NCI-H524 (cell line): ENCODE measurements at places on chromosomes 13 and 19.

DNA sequence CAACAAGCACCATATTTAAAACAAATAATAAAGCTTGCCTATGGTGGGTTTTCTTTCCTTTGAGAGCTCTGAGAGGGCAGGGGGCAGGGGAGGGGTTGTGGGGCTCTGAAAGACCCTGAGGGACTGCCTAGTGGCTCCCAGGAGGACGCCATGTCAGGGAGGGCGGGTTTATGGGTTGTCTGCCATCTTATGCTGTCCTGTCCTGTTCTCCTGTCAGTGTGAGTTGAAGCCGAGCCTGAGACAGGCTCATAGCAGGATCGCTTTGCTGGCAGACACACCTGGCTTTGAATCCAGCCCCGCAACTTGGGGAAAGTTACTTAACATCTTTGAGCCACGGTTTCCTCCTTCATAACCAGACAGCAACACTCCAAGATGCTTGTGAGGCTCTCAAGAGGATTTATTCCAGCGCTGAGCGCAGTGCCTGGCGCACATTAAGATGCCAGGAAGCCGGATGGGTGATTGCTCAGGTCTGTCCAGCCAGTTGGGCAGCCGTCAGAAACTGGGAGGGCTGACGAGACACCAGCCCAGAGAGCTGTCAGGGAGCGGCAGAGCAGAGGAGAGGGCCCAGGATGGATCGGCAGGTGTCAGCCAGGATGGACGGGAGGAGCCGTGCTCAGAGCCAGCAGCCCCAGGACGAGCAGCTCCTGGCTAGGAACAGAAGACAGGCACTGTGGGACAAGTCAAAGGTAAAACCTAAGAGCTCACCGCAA lies 36.8 kb upstream of the C1QTNF9 start:
- peak; percentile 83 for DNase-seq

GRCh38 chr13:84670245-84670644 lies 788.0 kb upstream of the SLITRK1 start:
- no peak for DNase-seq

DNA sequence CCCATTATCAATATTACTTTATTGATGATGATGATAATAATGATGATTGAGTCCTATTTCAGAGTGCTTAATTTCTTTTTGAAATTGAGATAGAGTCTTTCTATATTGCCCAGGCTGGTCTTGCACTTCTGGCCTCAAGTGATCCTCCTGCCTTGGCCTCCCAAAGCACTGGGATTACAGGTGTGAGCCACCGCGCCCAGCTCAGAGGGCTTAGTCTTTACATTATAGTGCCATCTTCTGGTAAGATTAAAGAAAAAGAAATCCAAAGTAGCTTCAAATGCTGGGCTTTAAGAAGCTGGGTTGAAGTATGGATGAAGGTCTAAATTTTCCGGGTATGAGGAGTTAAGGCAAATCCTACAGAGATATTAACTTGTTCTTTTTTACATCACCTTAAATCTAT lies 3.4 kb upstream of the ZNF333 start:
- DNase-seq = no peak

- no peak for DNase-seq
Measured at GRCh38 chr19:45876411-45877197, 9.3 kb downstream of the IRF2BP1 start.

- no peak for DNase-seq
Measured at GRCh38 chr13:39054112-39054511, 15.9 kb downstream of the NHLRC3 start.

DNA sequence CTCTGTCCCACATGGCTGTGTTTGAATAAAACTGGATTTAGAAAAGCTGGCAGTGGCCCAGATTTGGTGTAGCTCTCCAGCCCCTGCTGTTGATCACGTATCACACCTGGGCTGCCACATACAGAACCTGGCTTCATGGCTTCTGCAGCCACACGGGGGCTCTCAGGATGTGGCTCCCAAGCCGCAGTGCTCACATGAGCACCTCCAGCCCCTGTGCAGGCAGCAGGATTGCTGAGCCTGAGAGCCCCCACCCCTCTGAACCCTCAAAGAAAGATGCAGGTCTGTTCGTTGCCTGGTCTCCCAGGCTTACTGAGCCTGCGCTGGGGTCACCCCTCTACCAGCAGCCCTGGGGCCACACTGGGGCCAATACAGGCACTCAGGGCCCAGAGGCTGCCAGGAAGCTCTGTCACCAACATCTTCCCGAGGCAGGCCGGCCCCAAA lies 2.7 kb downstream of the PLEKHF1 start:
- no peak for DNase-seq

GRCh38 chr19:38634757-38635482 lies 12.5 kb upstream of the ACTN4 start:
- DNase-seq = peak; percentile 57

DNA sequence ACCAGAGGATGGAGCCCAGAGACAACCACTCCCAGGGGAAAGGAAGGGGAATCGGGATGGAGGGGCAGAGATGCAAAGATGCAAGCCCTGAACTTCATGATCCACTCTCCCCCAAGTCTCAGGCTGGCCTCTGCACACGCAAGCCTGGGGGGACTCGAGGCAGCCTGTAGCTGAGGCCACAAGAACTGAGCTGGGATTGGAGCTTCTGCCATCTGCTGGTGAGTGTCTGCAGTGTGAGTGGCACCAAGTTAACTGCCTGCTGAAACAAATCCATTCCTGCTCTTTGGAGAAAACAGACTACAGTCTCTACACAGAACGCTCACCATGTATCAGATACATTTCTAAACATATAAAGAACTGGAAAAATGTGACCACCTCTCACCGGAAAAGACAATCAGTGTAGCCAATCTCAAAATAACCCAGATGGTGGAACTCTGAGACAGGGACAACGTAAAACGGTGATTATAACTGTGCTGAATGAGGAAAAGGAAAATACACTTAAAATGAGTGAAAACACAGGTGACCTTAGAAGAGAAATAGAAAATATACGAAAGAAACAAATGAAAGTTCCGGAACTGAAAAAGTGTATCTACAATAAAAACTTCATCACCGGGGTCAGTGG lies 62.1 kb downstream of the KLF2 start:
- peak; percentile 10 for DNase-seq

- no peak for DNase-seq
Measured at GRCh38 chr13:51562011-51562671, 22.1 kb upstream of the WDFY2 start.

DNA sequence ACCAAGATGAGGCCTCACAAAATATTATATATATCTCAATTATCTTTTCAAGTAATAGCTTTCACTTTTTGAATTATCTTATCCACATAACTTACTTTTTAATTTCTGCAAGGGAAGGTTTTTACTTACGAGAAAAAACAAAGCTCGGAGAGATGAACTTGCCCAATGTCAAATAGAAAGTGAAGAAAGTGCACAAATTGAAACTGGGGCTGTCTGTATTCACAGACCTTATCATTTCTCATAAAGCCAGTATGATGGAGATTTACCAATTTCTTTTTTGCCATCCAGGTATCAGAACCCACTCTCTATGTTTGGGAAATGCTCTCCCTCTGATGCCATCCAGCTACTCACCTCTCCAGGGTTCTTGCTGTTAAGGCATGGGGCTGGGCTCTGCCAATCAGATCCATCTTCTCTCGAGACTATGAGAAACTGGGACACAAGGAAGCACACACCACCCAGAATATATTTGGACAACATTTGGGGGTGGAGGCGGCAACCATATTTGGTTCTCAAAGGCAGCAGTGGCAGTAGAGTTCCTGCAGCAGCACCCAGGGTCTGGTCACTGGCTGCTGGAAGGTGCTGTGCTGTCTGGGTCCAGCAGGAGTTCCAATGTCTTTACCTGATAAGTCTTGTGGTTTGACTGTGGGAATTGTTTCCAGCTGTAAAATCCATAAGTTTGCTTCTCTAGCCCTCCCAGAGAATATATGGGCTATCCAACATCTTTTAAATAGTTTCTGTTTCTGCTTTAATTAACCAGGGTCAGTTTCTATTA lies 45.8 kb upstream of the SCEL start:
- DNase-seq = no peak

DNA sequence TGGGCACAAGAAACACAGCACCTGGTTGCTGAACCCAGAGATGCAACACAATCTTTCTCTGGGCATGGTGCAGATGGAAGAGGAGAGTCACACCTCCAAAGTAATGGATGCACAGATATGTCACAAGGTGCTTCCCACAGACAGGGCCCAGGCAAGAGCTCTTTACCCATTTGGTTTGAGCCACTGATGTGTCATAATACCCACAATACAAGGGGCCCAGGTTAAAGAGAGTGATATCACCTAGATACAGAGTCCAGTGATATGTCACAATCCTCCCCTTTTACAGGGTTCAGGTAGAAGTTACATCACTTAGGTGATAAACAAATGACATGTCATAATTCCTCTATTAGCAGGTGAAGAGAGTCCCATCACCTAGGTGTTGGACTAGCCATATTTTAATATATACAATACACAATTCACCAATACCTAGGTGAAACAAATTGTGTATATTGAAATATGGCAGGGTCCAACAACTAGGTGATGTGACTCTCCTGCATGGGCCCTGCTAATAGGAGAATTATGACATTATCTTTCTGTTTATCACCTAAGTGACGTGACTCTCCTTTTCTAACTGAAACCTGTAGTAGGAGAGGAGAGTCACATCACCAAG lies 5.6 kb upstream of the ZNF43 start:
- DNase-seq = no peak

DNA sequence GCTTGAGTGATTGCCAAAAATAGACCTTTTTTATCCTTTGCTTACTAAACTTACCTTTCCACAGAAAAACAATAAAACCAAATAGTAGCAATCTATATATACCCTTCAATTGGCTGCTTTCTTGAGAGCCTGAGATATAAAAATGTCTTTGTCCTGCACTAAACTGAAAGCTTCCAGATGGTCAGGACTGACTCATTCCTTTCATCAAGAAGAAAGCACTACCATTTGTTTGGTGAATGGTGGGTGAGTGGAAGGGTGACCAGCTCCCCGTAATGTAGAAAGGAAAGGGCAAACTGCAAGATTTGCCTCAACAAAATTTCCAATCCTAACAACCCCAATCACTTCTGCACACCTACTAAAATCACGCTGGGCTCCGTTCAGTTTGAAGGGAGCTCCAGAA lies 67.8 kb downstream of the SACS start:
- no peak for DNase-seq

DNA sequence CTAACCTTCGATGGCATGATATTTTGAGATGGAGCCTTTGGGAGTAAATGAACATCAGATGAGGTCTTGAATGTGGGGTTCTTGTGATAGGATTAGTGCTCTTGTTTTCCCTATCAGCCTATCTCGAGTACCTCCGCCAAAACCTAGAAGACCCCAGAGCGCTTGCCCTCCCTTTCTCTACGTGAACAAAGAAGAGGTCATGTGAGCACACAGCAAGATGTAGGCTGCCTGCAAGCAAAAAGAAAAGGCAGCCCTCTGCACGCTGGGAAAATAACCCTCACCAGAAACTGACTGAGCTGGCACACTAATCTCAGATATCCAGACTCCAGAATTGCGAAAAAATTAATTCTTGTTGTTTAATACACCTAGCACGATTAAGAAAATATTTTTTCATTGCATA lies 799.8 kb upstream of the SLC10A2 start:
- DNase-seq = no peak

DNA sequence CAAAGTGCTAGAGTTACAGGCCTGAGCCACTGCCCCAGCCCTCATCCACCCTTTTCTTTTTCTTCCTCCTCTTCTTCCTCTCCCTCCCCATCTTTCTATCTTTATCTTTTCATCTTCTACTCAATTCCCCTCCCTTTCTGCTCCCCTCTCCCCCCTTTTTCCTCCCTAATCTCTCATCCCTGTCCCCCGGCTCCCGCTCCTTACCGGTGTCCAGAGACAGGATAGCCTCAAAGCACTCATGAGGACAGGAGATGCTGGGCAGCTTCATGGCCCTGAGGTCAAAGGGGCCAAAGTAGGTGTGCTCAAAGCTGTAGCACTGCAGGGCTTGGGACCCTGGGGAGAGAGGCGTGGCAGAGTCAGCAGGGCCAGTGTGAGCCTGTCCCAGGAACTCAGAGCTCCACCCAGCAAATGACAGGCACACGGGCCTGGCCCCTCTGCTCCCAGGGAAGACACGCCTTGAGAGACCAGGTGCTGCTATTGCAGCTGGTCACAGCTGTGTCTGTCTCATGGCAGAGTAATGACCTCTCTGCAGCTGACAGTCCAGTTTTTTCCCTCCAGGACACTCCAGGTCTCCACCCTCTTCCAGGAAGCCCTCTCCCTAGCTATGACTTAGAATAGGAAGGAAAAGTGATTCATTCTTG lies 2.6 kb downstream of the LYPD5 start:
- no peak for DNase-seq

GRCh38 chr13:112734696-112735547 lies 45.1 kb downstream of the ATP11A start:
- DNase-seq = no peak
